Esophagus squamous epithelium (tissue), 5 donors: ENCODE measurements at places on chromosomes 11 and 22.

- DNase-seq = no peak
These were observed 33.9 kb upstream of the FJX1 start for GRCh38 chr11:35584321-35584720.

GRCh38 chr11:11979488-11980117, 28.8 kb downstream of the DKK3 start:
- DNase-seq = no peak

DNA sequence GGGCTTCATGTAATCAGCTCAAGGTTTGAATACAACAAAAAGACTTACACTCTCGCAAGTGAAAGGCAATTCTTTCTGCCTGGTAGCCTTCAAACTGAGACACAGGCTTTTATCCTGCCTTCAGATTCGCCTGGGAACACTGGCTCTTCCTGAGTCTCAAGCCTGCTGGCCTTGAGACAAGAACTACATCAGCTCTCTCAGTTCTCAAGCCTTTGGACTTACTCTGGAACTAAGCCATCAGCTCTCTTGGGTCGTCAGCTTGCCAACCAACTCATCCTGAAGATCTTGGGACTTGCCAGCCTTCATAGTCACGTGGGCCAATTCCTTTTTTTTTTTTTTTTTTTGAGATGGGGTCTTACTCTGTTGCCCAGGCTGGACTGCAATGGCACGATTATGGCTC, 35.7 kb upstream of the LRRC10B start:
- DNase-seq = no peak

- no peak for DNase-seq
These were observed 3.8 kb upstream of the OR10D3 start for GRCh38 chr11:124179310-124179709.

- DNase-seq = no peak
These were observed 6.7 kb upstream of the TAGLN start for GRCh38 chr11:117192401-117192875.

GRCh38 chr22:24583221-24584165, 9.4 kb downstream of the LRRC75B start:
- DNase-seq = no peak

DNA sequence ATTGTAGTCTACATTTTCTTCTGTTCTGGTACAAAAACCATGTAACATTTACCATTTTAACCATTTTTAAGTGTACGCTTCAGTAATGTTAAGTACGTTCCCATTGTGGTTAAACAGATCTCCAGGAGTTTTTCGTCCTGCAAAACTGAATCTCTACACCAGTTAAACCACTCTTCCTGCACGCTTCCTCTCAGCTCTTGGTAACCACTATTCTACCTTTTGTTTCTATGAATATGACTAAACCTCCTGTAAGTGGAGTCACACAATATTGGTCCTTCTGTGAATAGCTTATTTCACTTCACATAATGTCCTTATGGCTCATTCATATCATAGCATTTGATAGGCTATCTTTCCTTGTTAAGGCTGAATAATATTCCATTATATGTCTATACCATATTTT, 7.1 kb upstream of the EXT2 start:
- no peak for DNase-seq

- DNase-seq = no peak
These were observed 25.5 kb upstream of the CCDC90B start for GRCh38 chr11:83311701-83312100.

DNA sequence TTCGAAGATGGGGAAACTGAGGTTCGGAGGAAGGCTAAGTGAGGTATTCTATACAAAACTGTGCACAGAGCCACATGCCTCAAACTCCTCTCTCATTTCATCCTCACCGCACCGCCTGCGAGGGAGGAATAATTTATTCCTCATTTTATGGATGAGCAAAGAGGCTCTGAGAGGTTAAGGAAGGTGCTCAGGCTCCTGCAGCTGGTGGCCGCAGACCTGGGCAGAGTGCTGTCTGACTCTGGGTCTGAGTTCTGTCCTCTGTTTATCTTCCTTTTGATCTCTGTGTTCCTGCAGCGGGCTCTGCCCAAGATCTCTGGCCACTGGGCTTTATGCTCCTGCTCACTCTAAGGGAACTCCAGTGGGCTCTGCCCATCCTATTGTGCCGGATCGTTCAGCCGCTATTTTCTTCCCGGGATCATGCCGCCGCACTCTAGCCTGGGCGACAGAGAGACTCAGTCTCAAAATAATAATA, 59.5 kb downstream of the MCM5 start:
- DNase-seq = no peak

DNA sequence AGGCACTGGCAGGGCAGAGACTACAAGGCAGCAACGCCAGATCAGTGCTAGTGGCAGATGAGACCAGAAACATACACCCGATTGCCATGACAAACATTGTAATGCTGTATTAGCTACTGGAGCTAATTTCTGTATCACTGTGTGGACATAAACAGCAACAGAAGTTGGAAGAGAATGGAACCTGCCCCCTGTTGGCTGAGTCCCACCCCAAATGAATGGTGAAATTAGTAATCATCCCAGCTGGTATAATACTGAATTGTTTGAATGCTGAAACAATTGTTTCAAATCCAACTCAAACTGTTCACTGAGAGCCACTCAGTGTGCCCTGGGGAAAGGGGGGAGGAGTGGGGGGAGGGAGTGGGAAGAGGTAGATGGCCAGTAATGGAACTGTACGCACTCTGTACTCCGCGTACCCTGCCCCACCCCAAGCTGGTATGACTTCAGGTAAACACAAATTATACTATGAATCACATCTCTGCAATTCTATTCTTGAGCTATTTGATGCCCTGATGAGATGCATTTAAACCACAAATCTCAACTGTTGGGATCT, 11.2 kb upstream of the BIRC3 start:
- no peak for DNase-seq

- peak; percentile 7 for DNase-seq
These were observed 7.0 kb downstream of the C11orf86 start for GRCh38 chr11:66981976-66982578.

- no peak for DNase-seq
These were observed 18.6 kb downstream of the C1QTNF6 start for GRCh38 chr22:37169406-37169805.
